ENCODE measurements at places on chromosomes 7 and 10. TPM values are rescaled to one million over a fixed set of nuclear protein-coding genes. Genes with fewer than 3 reads are reported as not detected.
A peak's percentile ranks its signal among the peaks of the same experiment; 100 is the strongest.

Gene METTL27
- 2.9 TPM for total RNA-seq

Gene TEX47
- not detected for total RNA-seq

Gene CHST15
- 2.4 TPM for total RNA-seq

- H3K27ac ChIP-seq, result no peak overlapping the region
- no peak for DNase-seq
- H3K4me1 ChIP-seq, result peaks cover under 1% of the 10 kb centered on the region
- no peaks in the 10 kb centered on the region for H3K36me3 ChIP-seq
- H3K4me3 ChIP-seq, result no peak overlapping the region
Measured at GRCh38 chr10:60958892-60959601, 15.1 kb upstream of the RHOBTB1 start.

GRCh38 chr10:92691591-92692079, 1.9 kb downstream of the HHEX start:
- no peak overlapping the region for H3K27ac ChIP-seq
- H3K4me3 ChIP-seq, result peak overlapping the region; percentile 4
- peaks cover 5% of the 10 kb centered on the region for H3K36me3 ChIP-seq
- peaks cover 5% of the 10 kb centered on the region for H3K4me1 ChIP-seq

DNA sequence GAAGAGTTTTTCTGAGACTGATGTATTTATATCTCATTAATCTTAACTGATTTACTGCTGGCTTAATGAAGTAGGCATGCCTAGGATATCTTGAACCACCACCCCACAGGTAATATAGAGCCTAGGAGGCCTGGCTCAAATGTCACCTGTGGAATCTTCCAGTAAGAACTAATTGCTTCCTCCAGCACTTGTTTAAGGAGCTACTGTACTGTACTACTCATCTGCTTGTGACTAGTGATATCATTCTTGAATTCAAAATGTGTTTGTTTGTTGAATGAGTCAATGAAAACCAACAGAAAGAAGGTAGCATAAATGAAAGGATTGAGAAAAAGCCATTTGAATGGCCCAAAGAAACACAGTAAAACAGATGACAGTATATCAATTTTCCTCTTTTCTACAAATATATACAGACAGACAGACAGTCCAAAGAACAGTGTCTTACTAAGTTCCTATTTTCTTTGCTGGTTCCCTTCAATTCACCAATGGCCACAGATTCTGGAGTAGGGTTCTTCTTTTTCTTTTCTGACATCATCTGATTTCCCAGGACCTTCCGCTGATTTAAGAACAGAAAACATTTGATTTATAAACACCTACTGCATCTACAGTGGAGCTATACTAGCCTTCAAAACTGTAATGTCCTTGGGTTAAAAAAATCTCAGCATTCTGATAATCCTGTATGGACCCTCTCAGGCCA, 43.7 kb upstream of the SLIT1 start:
- H3K27ac ChIP-seq, result no peak overlapping the region
- H3K4me1 ChIP-seq, result peaks cover 7% of the 10 kb centered on the region
- H3K36me3 ChIP-seq, result no peaks in the 10 kb centered on the region
- no peaks in the 10 kb centered on the region for H3K27me3 ChIP-seq

DNA sequence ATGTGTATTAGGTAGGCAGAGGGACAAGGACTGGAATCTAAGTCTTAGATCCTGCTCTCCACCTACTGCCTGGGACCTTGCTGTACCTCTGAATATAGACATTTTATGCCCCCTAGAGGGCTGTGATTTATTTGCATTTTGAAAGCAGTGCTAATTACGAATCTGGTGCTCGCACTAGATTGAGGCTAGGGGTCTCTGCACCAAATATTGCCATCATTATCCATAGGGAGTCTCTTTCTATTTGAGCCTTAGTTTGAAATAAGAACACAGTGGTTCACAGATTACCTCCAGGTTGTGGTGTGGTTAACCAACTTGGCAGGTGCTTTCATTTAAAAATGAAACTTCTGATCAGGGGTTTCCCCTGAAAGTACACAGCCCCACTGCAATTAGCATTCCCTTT, 41.8 kb downstream of the CNNM1 start:
- no peak overlapping the region for H3K4me3 ChIP-seq
- no peaks in the 10 kb centered on the region for H3K4me1 ChIP-seq
- H3K36me3 ChIP-seq, result no peaks in the 10 kb centered on the region

GRCh38 chr7:12648704-12649261, 38.6 kb upstream of the ARL4A start:
- peaks cover 2% of the 10 kb centered on the region for H3K27me3 ChIP-seq
- no peak overlapping the region for H3K27ac ChIP-seq
- H3K4me1 ChIP-seq, result no peaks in the 10 kb centered on the region
- no peaks in the 10 kb centered on the region for H3K36me3 ChIP-seq

- peaks cover 14% of the 10 kb centered on the region for H3K27me3 ChIP-seq
- no peaks in the 10 kb centered on the region for H3K36me3 ChIP-seq
- peaks cover 2% of the 10 kb centered on the region for H3K4me1 ChIP-seq
- DNase-seq, result peak; percentile 87
Measured at GRCh38 chr7:149790146-149790548, 16.8 kb upstream of the ZNF467 start.

GRCh38 chr10:33040436-33040835, 82.4 kb upstream of the ITGB1 start:
- no peaks in the 10 kb centered on the region for H3K36me3 ChIP-seq
- no peak overlapping the region for H3K27ac ChIP-seq
- H3K27me3 ChIP-seq, result peaks cover 5% of the 10 kb centered on the region

DNA sequence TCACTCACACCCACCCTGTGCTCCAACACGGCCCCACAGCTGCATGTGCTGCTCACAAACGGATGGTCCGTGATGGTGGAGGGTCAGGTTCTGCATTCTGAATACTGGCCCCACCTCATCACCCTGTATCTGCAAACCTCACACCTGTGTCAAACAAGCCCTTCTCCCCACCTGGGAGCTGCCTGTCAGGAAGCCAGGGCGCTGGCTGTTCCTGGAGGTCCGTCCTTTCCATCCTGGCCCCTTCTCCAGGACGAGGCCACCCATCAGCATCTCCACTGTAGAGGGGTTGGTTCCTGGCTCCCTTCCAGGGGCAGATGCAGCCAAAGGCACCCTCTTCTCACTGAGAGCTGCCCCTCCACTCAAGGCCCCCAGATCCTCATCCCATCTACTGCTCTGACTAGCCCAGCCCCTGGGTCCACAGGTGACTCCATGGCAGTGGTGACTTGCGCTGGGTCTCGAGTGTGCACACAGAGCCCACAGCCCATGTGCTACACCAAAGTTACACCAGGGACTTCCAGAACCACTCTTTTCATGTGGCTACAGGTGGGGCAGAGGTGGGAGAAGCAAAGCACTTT, 229.4 kb downstream of the TNS3 start:
- H3K27ac ChIP-seq, result no peak overlapping the region
- no peaks in the 10 kb centered on the region for H3K27me3 ChIP-seq
- H3K4me1 ChIP-seq, result peaks cover 10% of the 10 kb centered on the region
- no peaks in the 10 kb centered on the region for H3K36me3 ChIP-seq
- H3K4me3 ChIP-seq, result no peak overlapping the region
